ENCODE measurements at places on chromosomes 2 and 18.

GRCh38 chr2:45275806-45276205 lies 266.6 kb upstream of the SIX2 start:
- no peak for DNase-seq

DNA sequence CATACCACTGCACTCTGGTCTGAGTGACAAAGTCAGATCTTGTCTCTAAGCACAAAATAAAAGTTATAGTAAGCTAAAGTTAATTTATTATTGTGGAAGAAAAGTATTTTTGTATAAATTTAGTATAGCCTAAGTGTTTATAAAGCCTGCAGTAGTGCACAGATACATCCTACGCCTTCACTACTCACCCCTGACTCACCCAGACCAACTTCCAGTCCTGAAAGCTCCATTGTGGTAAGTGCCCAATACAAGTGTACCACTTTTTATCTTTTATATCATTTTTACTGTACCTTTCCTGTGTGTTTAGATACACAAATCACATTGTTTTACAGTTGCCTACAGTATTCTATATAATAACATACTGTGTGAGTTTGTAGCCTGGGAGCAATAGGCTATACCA lies 57.5 kb downstream of the UBE2E3 start:
- DNase-seq, result no peak

GRCh38 chr18:44811572-44812125 lies 131.0 kb downstream of the SETBP1 start:
- DNase-seq, result no peak

GRCh38 chr2:172440795-172441194 lies 13.4 kb downstream of the ITGA6 start:
- DNase-seq, result no peak

DNA sequence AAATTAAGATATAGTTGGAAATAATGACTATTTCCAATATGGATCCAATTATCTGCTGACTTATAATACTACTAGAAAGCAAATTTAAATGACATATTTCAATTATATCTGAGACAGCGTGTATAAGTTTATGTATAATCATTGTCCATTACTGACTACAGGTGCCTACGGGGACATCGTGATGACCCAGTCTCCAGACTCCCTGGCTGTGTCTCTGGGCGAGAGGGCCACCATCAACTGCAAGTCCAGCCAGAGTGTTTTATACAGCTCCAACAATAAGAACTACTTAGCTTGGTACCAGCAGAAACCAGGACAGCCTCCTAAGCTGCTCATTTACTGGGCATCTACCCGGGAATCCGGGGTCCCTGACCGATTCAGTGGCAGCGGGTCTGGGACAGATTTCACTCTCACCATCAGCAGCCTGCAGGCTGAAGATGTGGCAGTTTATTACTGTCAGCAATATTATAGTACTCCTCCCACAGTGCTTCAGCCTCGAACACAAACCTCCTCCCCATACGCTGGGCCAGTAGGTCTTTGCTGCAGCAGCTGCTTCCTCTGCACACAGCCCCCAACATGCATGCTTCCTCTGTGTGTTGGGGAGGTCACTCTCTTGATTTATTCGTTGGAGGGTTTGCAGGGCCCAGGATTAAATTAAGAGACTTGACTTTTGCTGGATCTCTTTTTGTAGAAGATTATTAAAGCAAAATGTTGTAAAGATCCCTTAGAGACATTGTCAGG lies 194.4 kb downstream of the RPIA start:
- no peak for DNase-seq
